ENCODE measurements at places on chromosomes 4 and X. TPM values are rescaled to one million over a fixed set of nuclear protein-coding genes. Genes with fewer than 3 reads are reported as not detected.

- peak; percentile 10 for DNase-seq
- no peak overlapping the region for H3K4me3 ChIP-seq
- H3K27ac ChIP-seq, result no peak overlapping the region
- H3K4me1 ChIP-seq, result no peaks in the 10 kb centered on the region
Measured at GRCh38 chr4:122959441-122959840, 37.0 kb upstream of the NUDT6 start.

DNA sequence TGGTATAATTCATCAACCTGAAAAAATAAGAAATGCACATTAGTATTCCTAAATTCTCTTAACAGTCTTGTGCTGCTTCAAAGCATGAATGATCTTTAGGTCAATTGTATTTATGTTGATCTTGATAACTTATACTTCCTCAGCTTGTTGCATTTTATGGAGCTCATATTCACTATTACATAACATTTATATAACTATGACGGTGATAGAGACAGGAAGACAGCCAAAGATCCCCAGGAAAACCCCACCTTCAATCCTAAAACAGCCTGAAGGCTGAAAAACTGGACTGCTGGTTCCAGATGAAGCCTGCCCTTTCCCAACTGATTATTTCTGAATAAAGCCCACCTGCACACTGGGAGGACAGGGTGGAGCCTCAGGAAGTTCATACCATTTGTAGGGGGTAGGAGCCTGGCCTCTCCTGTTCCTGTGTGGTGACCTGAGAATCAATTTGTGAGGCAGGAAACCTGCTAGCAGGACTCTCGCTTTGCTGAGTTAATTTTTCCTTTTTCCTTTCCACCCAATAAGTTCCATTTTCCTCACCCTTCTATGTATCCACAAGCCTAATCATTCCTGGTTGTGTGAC, 30.5 kb downstream of the MAGEC1 start:
- no peaks in the 10 kb centered on the region for H3K4me1 ChIP-seq
- H3K36me3 ChIP-seq, result no peaks in the 10 kb centered on the region
- no peaks in the 10 kb centered on the region for H3K27me3 ChIP-seq

DNA sequence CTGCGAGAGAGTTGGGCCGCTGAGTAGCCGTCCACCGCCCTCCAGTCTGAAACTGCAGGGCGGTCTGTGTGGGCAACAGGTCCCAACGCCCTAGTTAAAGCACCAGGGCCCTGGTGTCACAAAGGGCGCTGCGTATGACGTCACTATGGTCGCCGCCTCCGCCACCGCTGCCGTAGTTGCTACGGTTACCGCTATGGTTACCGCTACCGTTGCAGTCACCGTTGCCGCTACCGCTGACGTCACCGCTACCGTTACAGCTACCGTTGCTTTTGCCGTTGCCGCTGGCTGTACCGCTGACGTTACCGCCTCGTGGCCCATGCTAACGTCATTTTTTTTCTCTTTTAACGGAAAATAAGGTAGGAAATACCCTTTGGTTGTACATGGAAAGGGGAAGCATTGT, at the start of gene PPP1R2C:
Gene PPP1R2C (minus strand): TSS at position 68 of the 400 bp plus-strand sequence. CDS start 84 bp downstream, outside the sequence.
- H3K27ac ChIP-seq, result no peak within 1 kb of the TSS
- no peak within 1 kb of the TSS for H3K4me3 ChIP-seq
- H3K4me1 ChIP-seq, result peaks cover 10% of the 10 kb centered on the region

- H3K27ac ChIP-seq, result no peak overlapping the region
- no peak for DNase-seq
- no peaks in the 10 kb centered on the region for H3K27me3 ChIP-seq
Measured at GRCh38 chr4:159564615-159565014, 461.7 kb downstream of the RAPGEF2 start.

DNA sequence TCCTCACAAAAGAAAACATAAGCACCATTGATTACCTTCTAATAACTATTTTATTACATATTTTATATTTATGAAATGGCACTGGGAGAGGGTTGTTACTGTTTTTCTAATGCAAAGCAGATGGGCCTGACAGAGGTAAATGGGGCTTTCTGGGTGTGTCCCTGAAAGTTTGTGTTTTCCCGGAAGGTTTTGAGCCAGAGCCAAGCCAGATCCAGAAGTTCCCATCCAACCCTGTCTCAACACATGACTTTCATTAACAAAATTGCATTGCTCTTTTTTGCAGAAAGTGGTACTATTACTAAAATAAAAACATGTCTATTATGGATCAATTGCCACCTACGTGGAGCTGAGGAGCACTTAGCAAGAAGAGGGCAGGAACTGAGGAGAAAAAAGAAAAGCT, 181.3 kb downstream of the RAB28 start:
- DNase-seq, result no peak
- H3K4me3 ChIP-seq, result no peak overlapping the region
- H3K27ac ChIP-seq, result no peak overlapping the region
- H3K4me1 ChIP-seq, result no peaks in the 10 kb centered on the region
- H3K27me3 ChIP-seq, result no peaks in the 10 kb centered on the region

GRCh38 chr4:165440415-165441158, 61.8 kb downstream of the CPE start:
- no peak overlapping the region for H3K4me3 ChIP-seq
- peaks cover 3% of the 10 kb centered on the region for H3K27me3 ChIP-seq
- DNase-seq, result peak; percentile 10
- no peaks in the 10 kb centered on the region for H3K36me3 ChIP-seq
- H3K27ac ChIP-seq, result no peak overlapping the region

DNA sequence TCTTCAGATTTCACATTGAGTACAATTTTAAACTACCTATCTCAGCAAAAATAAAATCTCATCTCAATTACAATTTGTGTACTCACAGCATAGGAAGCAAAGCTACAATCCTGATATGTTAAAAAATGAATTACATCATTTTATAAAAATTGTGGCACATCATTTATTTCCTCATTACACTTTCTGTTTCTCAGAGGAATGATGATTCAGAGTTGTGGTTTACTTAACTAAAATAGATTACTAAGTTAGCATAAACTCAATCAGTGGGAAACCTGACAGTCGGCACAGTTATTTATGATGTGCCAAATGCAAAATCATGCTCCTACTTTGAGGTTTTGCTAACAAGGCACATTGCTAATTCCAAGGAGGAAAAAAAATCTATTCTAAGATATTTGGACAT, 325.0 kb downstream of the FBXO8 start:
- H3K4me1 ChIP-seq, result no peaks in the 10 kb centered on the region
- H3K4me3 ChIP-seq, result no peak overlapping the region
- no peak overlapping the region for H3K27ac ChIP-seq
- no peaks in the 10 kb centered on the region for H3K27me3 ChIP-seq
- no peaks in the 10 kb centered on the region for H3K36me3 ChIP-seq

GRCh38 chr4:41517121-41517520, 20.8 kb upstream of the LIMCH1 start:
- no peak overlapping the region for H3K27ac ChIP-seq
- H3K4me3 ChIP-seq, result no peak overlapping the region
- H3K36me3 ChIP-seq, result no peaks in the 10 kb centered on the region
- peaks cover 9% of the 10 kb centered on the region for H3K27me3 ChIP-seq

- peaks cover 6% of the 10 kb centered on the region for H3K4me1 ChIP-seq
- H3K4me3 ChIP-seq, result no peak overlapping the region
- H3K36me3 ChIP-seq, result no peaks in the 10 kb centered on the region
Measured at GRCh38 chrX:46918434-46918833, 6.2 kb downstream of the JADE3 start.

- DNase-seq, result no peak
- H3K27me3 ChIP-seq, result no peaks in the 10 kb centered on the region
- H3K4me3 ChIP-seq, result no peak overlapping the region
- no peaks in the 10 kb centered on the region for H3K36me3 ChIP-seq
- H3K4me1 ChIP-seq, result no peaks in the 10 kb centered on the region
- no peak overlapping the region for H3K27ac ChIP-seq
Measured at GRCh38 chrX:67917421-67918010, 373.7 kb downstream of the AR start.

CLDN22 gene
- total RNA-seq, result not detected

CCKAR gene
- total RNA-seq, result not detected

GPR50 gene
- not detected for total RNA-seq

TMEM131L gene
- 21.2 TPM for total RNA-seq

TMPRSS11A gene
- total RNA-seq, result not detected

PLK4 gene
- total RNA-seq, result 37.7 TPM

CLCN4 gene
- total RNA-seq, result 19.8 TPM

UGT2B11 gene
- total RNA-seq, result not detected
